Activated B cell treated with CpG ODN at 0.5 μM for 24 hours (primary cell): ENCODE measurements at places on chromosomes 4 and X. TPM values are rescaled to one million over a fixed set of nuclear protein-coding genes. Genes with fewer than 3 reads are reported as not detected.

Gene ADGRA3
- total RNA-seq, result not detected in 2 replicates

Gene NSUN7
- 1.4 and 1.6 TPM in 2 replicates for total RNA-seq

Gene COX18
- 12.2 and 13.5 TPM in 2 replicates for total RNA-seq

Gene BEX2
- 12.3 and 13.1 TPM in 2 replicates for total RNA-seq

DNA sequence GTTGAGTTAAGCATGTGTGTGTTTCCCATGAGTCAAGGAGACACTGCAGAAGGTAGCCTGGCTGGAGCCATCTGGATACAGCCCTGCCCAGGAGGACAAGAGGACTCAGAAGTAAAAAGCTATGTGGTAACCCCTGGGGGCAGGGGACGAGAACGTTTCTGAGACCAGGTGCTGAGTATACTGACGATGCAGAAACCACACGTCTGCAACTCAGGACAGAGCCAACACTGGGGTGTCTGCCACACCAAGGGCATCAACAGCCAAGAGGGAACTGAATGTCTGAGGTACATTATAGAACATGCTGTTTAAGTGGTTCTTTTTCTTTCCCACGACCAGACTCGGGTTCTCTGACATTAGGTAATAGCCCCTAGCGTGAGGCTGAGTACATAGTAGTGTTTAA, 94.1 kb upstream of the GPR34 start:
- DNase-seq, result no peak

GRCh38 chrX:143401160-143401559, 116.1 kb downstream of the SPANXN3 start:
- DNase-seq, result no peak

GRCh38 chrX:14504960-14505538, 24.3 kb upstream of the GLRA2 start:
- DNase-seq, result no peak

DNA sequence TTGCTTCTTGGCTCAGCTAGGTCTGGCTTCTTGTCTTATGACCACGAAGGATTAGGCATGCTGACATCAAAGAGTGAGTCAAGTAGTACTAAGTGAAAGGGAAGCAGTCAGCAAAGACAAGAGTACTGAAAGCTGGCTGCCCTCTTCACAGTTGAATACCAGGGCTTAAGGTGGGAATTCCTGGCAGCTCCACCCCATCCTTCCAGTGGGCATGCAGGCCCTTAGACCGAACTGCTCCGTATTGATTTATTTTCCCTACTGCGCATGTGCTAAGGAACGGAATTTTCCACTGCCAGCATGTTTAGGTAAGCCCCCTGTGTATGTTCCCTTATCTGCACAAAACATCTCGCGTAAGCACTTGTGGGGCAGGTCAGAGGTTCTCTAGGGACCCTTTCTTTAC, 2320.1 kb downstream of the ARAP2 start:
- DNase-seq, result no peak

GRCh38 chr4:8709729-8710360, 117.3 kb downstream of the CPZ start:
- DNase-seq, result no peak

GRCh38 chrX:115486510-115486909, 74.5 kb upstream of the PLS3 start:
- DNase-seq, result no peak

DNA sequence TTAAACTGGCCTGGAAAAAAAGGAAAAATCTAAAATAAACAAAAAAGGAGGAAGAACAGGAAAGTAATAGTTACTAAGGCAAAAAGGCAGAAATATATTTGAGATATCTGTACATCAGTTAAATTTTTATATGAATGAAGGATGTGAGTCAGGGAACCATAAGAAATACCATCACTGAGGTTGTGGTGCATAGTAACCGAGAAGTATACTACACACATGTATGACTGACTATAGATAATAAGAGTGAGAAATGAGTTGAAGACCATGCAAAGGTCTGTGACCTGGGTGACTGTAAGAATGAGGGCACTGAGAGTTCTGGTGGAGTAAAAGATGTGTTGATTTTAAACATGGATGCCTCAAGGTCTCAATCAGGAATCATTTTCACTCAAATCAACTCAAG, 220.6 kb upstream of the FAM241A start:
- DNase-seq, result no peak

DNA sequence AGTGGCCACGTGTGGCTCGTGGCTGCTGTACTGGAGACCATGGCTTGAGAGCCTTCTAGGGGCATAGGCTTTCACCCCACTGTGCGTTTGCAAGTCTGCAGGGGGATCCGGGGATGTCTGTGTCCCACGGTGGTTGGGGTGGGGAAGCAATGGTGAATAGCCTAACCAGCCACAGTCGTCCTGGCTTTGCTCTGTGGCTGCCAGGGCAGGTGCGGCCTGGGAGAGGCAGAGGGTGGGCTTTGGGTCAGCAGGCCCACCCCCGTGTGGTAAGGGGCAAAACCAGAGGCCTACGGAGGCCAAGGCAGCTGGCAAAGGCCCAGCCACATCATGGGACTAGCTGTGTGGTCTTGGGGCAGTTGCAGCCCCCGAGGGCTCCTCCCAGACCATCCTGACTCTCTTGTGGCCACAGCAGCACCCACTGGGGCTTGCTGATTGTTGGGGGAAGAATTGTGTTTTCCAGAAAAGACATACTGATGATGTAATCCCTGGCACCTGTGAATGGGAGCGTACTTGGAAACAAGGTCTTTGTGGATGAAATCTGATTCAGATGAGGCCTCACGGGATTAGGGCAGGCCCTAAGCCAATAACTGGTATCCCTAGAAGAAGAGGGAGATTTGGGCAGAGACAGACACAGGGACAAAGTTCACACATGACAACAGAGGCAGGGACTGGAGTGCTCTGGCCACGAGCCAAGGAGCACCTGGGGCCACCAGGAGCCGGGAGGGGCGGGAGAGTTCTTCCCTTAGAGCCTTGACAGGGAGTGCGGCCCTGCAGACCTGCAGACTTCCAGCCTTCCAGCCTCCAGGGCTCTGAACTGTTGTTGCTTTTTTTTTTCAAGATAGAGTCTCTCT, 2.9 kb downstream of the CPZ start:
- DNase-seq, result no peak

DNA sequence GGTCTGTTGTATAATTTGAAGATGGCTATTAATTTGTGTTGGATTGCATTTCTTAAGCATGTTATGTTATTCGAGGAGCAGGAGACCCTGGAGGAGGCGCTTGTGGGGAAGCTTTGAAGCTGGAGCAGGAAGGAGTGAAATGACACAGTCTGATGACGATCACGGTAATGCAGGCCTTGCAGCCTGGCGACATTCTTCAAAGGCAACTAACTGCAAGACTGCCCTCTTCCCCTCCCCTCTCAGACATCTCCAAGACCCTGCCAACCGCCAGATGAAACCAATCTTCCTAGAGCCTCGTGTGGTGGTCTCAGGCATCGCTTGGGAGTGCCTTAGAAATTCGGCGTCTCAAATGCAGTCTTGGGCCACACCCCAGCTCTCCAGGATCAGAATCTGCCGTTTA, 16.1 kb downstream of the CLCN4 start:
- no peak for DNase-seq

- DNase-seq, result no peak
Observed at GRCh38 chr4:105133976-105134375, 12.7 kb upstream of the TET2 start.

DNA sequence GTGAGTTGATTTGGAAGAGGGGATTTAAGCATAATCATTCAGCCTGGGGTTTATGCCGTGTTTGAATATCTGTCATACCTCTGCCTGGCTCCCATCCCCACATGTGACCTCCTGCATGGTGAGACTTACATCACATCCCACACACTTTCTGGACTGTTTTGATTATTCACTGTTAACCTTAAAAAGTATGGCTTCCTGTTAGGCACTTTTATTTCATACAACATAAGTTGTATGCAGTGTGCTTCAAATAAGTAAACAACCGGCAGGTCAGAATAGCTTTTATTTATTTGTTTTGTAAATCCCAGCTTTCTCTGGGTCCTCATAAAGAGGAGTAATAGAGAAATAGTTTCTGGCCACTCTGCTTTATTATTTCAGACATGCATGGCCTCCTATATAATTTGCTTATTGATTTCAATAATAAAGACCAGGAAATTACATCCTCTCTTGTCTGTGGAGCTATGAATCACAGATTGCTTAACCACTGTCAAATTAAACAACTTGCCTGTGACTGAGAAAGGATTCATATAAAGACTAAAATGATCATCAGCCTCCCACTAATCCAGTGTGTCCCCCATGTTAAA, 376.8 kb upstream of the ZFP42 start:
- DNase-seq, result no peak

DNA sequence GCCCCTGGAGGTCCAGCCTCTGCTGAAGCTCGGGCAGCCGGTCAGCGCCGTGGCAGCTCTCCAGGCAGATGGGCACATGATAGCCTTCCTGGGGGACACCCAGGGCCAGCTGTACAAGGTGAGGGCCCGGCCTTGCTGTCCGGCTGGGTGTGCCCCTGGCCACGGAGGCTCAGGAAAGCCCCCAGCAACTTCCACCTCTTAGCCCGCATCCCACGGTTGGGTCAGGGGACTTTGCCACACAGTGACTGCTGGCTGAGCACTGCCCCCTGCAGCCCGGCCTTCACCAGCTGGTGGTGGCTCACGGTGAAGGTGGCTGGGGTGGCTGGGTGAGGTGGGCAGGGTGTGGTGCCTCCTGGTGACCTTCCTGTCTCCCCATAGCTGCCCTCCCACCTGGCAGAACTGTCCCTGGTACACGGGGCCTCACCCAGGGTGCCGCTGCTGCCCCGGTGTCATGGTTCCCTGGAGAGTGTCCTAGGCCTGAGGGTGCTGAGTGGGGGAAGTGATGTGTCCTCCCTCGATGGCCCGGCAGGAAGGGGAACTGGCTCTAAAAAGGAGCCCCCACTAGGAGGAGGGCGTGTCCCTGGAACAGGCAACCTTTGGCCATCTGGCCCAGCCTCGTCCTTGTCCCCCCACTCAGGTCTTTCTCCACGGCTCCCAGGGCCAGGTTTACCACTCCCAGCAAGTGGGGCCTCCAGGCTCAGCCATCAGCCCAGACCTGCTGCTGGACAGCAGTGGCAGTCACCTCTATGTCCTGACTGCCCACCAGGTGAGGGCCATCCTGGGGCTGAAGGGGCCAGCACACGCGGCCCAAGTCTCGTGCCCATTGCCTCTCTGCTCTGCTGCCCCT, 4.5 kb downstream of the PLXNB3 start:
- no peak for DNase-seq

GRCh38 chr4:8364848-8365350, 75.6 kb downstream of the ACOX3 start:
- no peak for DNase-seq

GRCh38 chrX:1883772-1884171, 268.9 kb downstream of the ASMT start:
- DNase-seq, result no peak

DNA sequence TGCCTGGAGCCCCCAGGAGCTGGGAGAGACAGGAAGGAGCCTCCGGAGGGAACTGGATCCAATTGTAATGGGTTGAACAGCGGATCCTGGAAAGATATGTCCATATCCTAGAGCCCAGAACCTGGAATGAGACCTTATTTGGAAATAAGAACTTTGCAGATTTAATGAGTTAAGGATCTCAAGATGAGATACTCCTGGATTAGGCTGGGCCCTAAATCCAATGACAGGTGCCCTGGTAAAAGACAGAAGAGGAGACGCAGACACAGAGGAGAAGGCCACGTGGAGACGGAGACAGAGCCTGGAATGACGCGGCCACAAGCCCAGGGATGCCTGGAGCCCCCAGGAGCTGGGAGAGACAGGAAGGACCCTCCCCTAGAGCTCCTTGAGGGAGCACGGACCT, 34.1 kb downstream of the P2RY8 start:
- DNase-seq, result no peak

- DNase-seq, result no peak
Observed at GRCh38 chrX:7542587-7543380, 300.2 kb upstream of the VCX start.

GRCh38 chr4:1298461-1298860, 8.8 kb downstream of the MAEA start:
- DNase-seq, result no peak

DNA sequence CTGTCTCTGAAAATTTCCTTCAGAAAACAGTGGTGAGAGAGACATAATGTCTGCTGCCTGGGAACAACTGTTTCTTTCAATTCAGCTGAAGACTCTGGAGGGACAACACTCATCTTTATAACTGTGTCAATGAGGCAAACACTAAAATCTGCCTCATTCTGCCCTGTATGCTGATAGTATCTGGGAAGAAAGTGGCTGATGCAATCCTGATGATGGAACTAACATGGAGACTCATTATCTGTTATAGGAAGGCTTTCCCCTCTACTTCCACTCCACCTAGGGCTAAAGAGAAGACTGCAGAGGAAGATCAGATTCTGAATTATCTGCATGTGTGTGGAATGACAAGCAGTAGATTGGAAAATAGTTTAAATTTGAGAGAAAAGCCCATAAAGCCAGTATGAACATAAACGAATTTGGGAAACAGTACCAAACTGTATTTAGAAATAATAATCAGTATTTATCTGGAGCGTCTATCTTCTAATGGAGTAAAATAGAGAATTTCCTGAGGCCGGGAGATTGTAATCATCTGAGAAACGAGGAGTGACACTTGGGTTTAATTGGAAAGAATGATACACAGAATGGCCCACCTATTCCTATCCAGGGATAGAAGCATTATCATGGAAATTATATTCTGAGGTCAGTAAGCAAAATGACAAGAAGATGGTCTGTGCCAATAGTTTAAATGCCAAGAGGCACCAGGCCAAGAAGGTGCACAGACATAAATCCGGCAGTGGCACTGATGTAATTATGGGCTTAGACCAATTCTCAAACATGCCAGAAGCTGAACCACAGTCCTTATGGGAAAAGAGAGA, 85.4 kb downstream of the SHISA3 start:
- no peak for DNase-seq

DNA sequence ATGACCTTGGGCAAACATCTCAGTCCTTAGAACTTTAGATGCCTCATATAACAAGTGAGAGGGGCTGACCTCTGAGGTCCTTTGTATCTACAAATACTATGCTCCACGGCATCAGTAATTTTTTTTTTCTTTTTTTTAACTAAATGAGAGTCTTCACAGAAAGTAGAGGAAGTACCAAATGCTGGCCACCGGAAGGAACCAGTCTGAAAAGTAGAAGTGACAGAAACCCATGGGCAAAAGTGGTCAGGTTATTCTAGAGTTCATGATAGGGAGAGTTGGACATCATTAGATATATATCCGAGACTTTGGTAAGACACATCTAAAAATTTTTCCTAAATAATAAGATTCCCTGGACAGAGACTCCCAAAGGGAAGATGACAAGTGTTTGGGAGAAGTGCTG, 53.7 kb downstream of the COQ2 start:
- no peak for DNase-seq

- DNase-seq, result no peak
Observed at GRCh38 chr4:75514949-75515612, 808 bp downstream of the THAP6 start.

GRCh38 chrX:32987142-32987541, 224.2 kb downstream of the DMD start:
- no peak for DNase-seq
